Activated CD8-positive, alpha-beta T cell treated with anti-CD3 and anti-CD28 coated beads for 36 hours (primary cell): ENCODE measurements at places on chromosomes 7 and 10. TPM values are rescaled to one million over a fixed set of nuclear protein-coding genes. Genes with fewer than 3 reads are reported as not detected.

DNA sequence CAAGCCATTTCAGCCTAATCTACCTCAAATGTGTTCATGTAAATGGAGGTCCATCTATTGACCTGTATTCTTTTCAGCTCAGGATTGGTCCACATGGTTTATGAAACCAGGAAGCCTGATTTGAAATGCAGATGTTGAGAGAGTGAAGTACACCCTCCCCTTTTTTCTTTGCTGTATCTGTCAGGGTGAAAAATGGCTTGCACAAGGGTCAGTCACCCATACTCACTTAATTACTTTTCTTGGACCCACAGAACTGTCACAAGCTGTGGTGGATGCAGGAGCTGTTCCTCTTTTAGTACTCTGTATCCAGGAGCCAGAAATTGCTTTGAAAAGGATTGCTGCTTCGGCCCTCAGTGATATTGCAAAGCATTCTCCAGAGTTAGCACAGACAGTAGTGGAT lies 41.2 kb downstream of the SPAG6 start:
- DNase-seq = no peak

DNA sequence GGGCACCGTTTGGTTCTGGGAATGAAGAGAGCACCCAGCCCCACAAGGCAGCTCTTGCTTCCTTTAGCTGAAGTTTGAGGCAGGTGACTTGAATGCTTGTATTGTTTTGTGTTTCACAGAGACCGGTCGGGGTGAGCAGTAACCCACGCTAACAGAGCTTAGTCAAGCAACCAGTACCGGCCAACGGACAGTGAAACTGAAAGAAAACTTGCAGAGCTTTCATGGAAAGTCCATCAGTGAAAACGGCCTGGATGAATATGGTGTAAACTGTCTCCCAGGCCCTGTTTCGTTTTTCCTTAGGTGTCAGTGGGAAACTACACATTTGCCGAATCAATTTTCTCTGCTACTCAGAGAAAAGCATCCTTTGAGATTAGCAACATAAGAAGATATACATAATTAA lies 101.1 kb downstream of the LYZL1 start:
- no peak for DNase-seq

Gene ARMS2
- not detected for total RNA-seq

GRCh38 chr7:68429411-68430117 lies 1168.7 kb upstream of the AUTS2 start:
- no peak for DNase-seq

Gene GRM8
- total RNA-seq = not detected

DNA sequence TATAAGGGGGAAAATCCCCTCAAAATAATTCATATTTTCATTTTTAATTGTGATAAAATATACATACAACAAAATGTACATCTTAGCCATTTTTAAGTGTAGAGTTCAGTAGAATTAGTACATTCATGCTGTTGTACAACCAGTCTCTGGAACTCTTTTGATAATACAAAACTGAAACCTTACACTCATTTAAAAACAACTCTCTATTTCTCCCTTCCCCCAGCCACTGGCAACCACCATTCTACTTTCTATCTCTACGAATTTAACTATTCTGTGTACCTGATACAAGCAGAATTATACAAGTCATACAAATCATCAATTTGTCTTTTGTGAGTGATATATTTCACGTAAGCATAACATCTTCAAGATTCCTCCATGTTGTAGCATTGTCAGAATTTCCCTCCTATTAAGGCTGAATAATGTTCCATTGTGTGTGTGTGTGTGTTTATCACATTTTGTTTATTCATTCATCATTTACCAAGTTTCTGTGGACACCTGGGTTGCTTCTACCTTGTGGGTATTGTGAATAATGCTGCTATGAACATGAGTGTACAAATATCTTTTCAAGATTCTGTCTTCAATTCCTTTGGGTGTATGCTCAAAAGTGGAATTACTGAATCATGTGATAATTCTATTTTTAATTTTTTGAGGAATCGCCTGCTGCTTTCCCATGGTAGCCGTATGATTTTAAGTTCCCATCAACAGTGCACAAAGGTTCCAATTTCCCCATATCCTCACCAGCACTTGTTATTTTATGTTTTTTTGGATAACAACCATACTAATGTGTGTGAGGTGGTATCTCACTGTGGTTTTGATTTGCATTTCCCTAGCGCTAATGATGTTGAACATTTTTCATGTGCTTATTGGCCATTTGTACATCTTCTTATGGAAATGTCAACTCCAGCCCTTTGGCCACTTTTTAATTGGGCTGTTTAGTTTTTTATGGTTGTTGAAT lies 4.7 kb upstream of the EBLN1 start:
- peak; percentile 54 for DNase-seq

GRCh38 chr10:78202386-78202785 lies 168.7 kb downstream of the RPS24 start:
- no peak for DNase-seq

Gene ANXA8
- not detected for total RNA-seq

Gene NODAL
- total RNA-seq = not detected

DNA sequence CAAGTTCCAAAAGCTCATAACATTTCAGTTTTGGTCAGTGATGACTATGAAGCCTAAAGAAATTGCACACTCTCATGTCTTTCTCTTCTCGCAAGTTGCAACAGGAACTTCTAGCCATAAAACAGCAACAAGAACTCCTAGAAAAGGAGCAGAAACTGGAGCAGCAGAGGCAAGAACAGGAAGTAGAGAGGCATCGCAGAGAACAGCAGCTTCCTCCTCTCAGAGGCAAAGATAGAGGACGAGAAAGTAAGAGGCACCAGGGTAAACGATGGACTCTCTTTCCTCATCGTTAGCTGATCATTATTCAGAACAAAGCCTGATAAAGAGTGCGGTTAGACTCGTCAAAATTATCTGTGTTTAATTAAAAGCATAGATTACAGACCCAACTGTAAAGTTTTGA lies 94.7 kb downstream of the HDAC9 start:
- DNase-seq = no peak

GRCh38 chr7:157599491-157599890 lies 262.7 kb downstream of the DNAJB6 start:
- DNase-seq = no peak

- no peak for DNase-seq
These were observed 547.4 kb downstream of the ZWINT start for GRCh38 chr10:55813451-55814170.

DNA sequence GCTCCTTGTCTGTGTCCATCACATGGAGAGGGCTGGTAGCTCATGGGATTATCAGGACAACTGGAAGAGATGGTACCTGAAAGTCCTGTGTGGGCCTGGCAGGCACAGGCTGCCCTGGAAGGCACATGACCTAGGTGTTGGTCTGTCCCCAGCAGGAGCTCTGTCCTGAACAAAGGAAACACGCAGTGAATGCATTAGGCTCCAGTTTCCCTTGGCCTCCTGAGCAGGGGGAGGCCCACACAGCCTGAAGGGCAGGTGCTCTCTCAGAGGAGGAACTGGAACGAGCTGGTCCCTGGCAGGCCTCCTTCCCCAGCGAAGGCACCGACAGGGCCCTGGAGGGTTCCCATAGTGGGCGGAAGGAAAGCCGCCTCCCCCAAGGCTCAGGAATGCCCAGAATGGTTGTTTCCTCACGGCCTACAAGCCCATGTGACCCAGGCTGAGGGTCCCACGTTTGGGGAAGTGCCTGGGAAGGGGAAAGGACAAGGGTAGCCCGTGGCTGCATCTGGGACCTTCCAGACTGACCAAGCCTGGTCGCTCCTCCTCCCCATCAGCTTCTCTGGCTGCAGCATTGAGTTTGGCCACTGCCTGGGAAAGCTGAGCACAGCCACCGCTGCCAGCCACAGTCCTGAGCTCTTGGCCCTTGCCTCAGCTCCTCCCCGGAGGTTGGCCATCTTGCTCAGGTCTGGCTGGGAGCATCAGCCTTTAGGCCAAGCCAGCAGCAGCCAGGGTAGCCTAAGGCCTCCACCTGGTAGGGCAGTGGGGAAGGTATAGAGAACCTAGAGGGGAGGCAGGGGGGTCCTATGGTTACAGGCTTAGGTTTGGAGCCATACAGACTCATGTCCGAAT lies 21.8 kb downstream of the CXCL12 start:
- no peak for DNase-seq

Gene ZNF786
- total RNA-seq = 4.0 TPM

DNA sequence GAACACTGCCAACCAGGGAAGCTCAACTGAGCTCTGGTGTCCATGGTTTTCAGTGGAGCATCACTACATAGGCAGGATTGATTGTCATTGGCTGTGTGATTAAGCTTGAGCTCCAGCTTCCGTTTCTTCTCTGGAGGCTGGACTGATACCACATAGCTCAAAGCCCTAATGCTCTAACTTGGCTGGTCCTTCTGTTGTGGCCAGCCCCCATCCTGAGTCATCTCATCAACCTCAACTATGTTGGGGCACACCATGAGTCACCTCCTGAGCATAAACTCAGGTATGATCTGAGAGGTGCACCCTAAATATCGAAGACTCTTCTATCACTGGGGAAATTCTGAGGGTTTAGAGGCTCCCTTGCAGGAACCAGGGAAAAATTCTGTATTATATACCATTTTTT lies 114.5 kb upstream of the INHBA start:
- DNase-seq = peak; percentile 69

Gene MLXIPL
- not detected for total RNA-seq

Gene DGKI
- 0.38 TPM for total RNA-seq

Gene NME8
- total RNA-seq = not detected

- DNase-seq = no peak
These were observed 657.3 kb upstream of the COBL start for GRCh38 chr7:51973939-51974338.

GRCh38 chr7:121913947-121914675 lies 41.1 kb downstream of the PTPRZ1 start:
- no peak for DNase-seq

- no peak for DNase-seq
These were observed 8.9 kb downstream of the DKK1 start for GRCh38 chr10:52322936-52323335.

Gene PFKP
- total RNA-seq = 219 TPM

Gene LLCFC1
- total RNA-seq = not detected

Gene SPDYE2B
- total RNA-seq = not detected

Gene NUDT13
- 2.4 TPM for total RNA-seq

DNA sequence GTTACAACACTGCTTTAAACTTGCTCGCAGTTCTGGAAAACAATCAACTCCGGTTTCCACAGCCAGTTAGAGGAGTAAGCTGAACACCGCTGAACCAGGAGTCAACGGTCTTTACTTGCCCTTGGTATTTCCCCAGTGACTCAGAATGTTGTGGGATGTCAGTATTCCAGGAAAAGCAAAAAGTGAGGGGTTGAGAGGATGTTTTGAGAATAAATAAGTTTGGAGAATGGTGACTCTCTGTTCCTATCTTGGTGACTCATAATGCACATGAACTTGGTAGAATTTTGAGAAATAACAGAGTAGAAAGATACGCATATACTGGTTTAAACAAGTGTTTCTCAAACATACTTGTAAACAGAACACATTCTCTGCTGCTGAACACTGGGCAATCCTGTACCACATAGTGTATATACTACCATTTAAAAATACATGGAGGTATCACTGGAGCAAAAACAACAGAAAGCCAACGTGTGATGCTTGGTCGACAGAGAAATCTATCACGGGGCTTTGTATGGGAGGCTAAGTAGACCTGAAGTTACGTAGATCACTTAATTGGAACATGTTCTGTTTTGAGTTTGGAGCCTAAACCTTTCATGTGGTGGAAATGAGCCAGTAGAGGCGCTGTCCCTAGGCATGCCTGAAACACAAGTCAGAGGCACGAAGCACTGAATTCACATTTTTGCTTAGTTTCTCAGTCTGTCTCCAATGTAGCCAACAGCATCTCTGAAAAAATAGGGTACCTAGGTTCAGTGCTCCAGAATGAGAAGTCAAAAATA lies 534.3 kb downstream of the PARD3 start:
- peak; percentile 9 for DNase-seq

GRCh38 chr7:141584935-141585334 lies 33.7 kb downstream of the AGK start:
- DNase-seq = no peak

- no peak for DNase-seq
These were observed 140.8 kb upstream of the FAM20C start for GRCh38 chr7:51456-52068.

- DNase-seq = no peak
These were observed 3.7 kb downstream of the PGAM2 start for GRCh38 chr7:44061645-44062179.

DNA sequence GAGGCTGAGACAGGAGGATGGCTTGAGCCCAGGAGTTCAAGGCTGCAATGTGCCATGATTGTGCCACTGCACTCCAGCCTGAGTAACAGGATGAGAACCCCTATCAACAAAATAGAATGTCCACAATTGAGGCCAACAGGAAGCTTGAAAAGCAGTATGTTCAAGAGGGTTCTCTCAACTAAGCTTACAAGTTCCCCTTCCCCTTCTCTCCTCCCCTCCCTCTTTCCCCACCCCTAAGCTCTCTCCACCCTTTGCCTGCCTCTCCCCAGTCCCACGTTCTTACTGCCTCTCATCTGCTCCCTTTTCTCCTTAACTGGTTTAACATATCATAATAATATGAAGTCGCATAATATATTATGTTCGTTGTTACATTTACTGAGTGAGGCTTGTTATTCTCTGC lies 35.4 kb downstream of the KIAA1549 start:
- DNase-seq = no peak

GRCh38 chr10:5775685-5776084 lies 37.5 kb downstream of the GDI2 start:
- DNase-seq = peak; percentile 91

GRCh38 chr10:110641256-110641655 lies 2.9 kb upstream of the RBM20 start:
- peak; percentile 77 for DNase-seq

- DNase-seq = peak; percentile 62
These were observed 42.9 kb downstream of the MKLN1 start for GRCh38 chr7:131370523-131370968.

DNA sequence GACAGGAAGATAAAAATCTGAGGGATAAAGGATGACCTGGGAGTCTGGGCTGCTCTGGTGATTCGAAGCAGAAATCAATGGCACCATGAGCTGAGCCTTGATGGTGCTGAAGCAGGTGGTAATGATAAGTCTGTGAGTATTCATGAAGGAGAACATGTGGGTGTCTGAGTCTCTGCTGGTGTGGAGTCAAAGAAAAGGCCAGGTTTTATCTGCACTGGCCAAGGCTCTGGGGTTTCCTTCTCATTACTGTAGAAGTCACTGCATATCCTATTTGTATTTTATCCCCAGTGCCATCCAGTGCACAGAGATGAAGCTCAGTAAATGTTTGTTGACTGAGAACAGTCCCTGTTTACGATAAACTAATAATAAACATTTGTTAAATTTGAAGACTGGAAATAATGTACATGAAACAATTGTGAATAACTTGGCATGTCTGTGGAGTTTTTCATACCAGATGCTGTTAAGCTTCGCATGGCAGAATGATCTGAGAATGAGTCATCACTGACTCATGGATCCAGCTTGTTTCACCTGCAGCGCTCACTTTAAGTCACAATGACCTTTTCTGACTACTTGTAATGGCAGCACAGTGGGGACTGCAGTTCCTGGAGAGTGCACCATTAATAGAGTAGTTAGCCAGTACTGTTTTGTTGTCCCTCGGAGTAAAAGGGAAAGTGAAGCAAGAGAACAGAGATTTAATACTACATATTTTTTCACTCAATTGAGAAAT lies 538.5 kb downstream of the HTR7 start:
- peak; percentile 13 for DNase-seq

- DNase-seq = no peak
These were observed 13.3 kb upstream of the MIOS start for GRCh38 chr7:7553386-7553785.
